NCI-H446 (cell line): ENCODE measurements at places on chromosomes 13 and 19.
A peak's percentile ranks its signal among the peaks of the same experiment; 100 is the strongest.

DNA sequence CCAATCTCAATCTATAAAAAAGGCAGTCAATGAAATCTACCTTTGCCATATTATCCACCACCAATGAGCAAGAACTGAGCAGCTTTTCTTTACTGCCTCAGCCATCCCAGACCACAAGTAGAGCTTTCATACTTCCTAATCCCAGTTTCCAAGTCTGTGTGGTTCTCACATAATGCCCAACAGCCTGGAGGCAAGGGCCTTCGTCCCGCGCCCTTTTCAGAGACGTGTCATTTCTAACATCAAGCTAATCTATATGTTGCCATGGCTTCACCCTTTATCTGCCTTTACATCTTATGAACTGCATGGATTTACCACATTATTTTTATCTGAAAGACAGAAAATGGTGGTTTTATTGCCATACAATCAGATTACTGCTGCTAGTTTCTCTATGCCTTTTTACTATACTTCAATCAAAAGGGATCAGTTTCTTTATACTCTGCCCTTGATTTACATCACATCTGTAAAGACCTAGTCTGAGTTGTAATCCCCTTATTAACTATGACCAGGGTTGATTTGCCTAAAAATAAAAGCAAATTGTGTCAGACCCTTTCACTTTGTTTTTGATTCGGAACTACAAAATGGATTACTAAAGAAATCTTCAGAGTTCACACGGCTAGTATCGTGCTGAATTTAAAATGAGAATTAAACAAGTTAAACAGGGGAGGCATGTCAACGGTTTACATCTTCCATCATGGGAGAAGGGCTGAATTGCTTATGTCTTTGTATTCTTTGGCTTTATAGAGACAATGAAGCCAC is 5.9 kb downstream of the EFNB2 start:
- DNase-seq = no peak

- no peak for DNase-seq
Measured at GRCh38 chr13:110610955-110611595, 4.3 kb upstream of the NAXD start.

DNA sequence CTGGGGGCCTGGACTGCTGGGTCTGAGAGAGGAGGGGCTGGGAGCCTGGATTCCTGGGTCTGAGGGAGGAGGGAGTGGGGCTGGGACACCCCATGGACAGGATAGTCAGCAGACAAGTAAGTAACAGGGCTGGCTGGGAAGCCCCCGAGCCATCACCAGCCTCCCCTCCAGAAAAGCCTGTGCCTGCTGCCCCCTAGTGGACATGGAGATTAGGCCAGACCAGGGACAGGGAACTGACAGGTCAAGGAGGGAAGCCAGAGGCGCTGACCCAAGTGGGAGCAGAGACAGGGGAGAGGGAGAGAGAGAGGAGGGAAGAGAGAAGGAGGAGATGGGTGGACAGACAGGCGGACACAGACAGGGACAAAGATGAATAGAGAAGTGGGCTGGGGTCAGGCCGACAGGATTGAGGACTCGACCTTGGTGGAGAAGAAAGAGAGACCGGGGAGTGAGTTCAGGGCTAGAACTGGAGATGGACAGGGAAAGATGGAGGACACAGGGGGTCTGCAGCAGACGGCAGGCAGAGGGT is 6.7 kb upstream of the ERFL start:
- peak; percentile 63 for DNase-seq

DNA sequence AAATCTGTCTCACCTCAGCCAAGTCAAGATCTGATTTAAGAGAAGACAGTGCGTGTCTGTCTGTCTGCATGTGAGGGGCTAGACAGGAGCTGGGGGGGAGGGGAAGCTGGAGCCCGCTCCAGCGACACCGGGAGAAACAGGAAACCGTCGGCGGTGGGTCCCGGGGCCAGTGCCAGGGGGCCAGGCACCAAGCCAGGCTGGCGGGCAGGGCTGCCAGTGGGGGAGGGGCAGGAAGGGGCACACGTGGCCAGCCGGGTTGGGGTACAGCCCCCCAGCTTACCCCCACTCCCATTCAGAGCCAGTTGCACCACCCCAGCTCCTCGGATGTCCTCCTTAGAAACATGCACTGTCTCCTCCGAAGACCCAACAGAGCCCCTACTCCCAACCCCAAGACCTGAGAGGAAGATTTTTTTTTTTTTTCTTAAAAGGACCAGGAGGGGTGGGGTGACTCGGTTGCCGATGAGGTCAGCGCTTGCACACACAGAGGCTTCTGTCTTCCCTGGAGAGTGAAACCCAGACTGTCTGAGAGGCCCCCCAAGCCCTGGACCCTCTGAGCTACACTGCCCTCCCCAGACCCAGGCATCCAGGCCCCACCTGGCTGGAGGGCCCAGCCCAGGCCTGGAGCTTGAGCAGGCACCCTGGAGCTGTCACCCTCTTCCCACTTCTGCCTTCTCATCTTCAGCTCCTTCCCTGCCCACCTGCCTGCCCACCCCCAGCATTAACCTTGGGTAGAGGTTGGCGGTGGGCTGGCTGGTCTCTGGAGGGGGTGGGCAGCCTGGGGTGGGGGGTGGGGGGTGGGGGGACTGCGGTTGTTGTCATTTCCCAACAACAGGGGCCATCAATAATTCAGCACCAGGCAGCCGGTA is 4.0 kb downstream of the ERF start:
- peak; percentile 41 for DNase-seq

GRCh38 chr19:58429745-58430144 is 10.2 kb downstream of the ZNF132 start:
- DNase-seq = no peak

GRCh38 chr13:78317030-78317429 is 286.3 kb downstream of the POU4F1 start:
- DNase-seq = peak; percentile 41

- no peak for DNase-seq
Measured at GRCh38 chr19:41935760-41936415, 7.6 kb upstream of the ERFL start.

GRCh38 chr19:56973713-56974555 is 133.4 kb upstream of the PEG3 start:
- DNase-seq = no peak

- no peak for DNase-seq
Measured at GRCh38 chr13:59531571-59532091, 632.1 kb downstream of the DIAPH3 start.

DNA sequence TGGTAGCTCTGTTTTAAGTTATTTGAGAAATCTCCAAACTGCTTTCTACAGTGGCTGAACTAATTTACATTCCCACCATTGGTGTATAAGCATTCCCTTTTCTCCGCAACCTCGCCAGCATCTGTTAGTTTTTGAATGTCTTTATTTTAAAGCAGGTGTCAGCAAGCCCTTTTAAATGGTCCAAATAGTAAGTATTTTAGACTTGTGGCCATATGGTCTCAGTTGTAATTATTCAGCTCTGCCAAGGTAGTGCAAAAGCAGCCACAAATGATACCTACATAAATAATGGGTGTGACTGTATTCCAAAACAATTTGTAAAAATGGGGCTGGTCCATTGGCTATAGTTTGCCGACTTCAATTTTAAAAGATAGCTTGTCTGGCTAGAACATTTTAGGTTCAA is 58.7 kb upstream of the TMTC4 start:
- no peak for DNase-seq

- DNase-seq = no peak
Measured at GRCh38 chr19:455031-455705, 5.7 kb downstream of the SHC2 start.

DNA sequence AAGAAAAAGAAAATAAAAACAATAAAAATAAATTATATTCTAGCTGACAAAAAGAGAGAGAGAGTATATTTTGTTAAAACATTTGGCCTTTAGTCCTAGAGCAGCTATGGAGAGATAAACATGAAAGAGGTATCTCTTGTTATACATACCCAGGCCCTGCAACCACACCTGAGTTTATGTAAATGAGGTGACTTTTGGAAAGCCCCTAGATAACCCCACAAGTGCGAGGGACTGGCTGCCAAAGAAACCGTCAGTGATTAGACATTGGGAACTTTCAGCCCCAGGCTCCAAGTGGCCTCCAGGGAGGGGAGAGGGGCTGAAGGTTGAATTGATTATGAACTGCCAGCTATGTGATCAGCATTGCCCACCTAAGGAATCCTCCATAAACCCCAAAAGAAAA is 2.1 kb upstream of the NLRP7 start:
- no peak for DNase-seq

- DNase-seq = peak; percentile 31
Measured at GRCh38 chr19:46745521-46746280, at the start of gene FKRP. FKRP (plus strand) TSS chr19:46746057; CDS start chr19:46755451, 9,394 bp downstream.

GRCh38 chr19:41940731-41941409 is 12.6 kb upstream of the ERFL start:
- no peak for DNase-seq

GRCh38 chr13:46698014-46698413 is 98.9 kb downstream of the ESD start:
- no peak for DNase-seq

GRCh38 chr19:21028969-21029268 is 8.5 kb downstream of the ZNF430 start:
- no peak for DNase-seq

DNA sequence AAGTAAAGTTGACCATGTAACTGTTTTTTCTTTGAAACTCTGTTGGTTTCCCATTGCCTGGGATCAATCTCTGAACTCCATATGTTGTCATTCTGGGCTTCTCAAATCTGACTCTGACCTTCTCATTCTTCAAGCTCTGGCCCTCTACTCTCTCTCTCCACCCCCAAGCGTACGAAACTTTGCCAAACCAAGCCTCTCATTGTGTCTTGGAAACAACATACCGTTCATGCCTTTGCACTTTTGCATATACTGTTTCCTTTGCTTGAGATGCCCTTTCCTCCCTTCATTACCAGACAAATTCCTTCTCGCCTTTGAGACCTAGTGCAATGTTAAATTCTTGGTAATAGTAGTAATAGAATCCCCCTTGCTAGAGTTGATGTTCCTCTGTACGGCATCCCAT is 113.7 kb downstream of the OLFM4 start:
- DNase-seq = no peak

DNA sequence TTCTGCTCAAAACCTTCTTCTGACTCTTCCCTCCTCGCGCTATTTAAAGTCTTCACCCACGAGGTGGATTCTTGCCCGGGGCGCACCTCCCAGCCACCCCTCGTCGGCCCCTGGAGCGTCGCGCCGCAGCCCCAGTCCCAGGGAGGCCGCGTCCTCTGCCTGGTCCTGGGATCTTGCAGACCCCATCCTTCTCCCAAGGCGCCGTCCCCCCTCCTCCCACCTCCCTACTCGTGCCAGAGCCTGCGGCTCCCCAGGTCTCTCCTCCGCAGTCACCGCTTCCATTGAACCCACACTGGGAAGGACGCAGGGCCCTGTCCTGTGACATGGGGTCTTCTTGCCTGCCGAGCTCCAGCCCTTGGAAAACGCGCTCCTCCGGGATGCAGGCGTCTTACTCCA is 486 bp downstream of the ZNF808 start:
- no peak for DNase-seq

DNA sequence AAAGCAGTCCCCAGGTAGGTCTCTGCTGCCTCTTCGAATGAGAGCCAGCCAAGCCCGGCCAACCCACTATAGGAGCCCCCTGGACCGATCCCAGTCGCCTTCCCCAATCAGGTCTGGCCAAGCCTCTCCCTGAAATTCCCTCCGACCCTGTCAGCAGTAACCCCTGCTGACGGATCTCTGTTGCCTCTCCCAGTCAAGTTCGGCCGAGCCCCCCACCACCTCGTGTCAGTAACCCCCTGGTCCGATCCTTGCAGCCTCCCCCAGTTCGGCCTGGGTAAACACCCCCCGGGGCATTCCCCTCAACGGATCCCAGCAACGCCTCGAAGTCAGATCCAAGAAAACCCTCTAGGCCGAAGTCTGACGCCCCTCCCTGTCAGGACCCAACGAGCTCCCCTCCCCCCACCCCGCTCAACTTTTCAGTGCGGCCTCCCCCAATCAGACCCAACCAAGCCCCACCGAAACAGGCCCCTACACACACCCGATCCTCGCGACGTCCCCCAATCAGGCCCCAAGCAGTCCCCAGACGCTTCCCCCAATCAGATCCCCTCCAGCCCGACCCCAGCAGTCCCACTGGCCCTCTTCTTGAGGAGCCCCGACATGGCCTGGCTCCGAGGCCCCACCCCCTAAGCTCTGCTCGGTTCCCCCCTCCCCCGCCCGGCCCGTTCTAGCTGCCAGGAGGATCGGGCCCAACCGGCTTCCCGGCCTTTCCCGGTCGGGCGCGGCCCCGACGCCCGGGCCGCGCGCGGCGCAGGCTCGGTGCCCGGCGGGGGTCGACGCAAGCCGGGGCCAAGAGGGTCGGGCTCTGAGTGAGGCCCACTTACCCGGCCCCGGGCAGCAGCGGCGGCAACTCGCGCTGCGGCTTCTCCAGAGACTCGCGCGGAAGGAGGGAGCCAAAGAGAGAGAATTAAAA is 1.8 kb downstream of the TNPO2 start:
- peak; percentile 73 for DNase-seq

DNA sequence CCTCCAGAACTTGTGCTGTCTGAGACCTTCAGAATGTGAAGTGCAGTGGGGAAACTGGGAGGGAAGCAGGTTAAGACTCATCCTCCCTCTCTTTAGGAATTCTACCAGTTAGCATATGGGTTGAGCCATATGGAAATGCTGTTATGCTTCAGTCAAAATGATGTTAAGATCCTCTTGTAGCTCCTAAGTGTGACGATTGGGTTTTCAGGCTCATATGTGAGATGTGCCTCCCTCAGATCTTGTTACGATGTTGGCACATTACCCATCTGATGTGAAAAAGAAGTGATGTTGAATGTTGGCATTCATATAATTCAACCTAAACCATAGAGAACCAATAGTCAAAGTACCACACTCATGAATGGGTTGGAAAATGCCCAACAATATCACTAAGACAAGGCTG is 67.8 kb upstream of the IPO5 start:
- no peak for DNase-seq

DNA sequence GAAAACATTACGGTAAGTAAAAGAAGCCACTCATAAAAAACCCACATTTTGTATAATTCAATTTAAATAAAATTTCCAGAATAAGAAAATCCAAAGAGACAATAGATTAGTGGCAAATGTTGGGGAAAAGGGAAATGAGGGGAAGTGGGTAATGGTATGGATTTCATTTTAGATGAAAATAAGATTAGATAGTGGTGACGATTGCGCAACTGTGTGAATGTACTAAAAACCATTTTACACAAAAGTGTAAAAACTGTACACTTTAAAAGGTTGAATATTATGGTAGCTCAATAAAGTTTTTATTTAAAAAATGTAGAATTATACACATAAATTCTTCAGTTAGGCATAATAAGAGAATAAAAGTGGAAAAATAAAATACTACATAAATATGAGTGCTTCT is 3.7 kb downstream of the MBD3L1 start:
- DNase-seq = no peak

GRCh38 chr13:21130116-21130515 is 46.2 kb downstream of the SKA3 start:
- DNase-seq = no peak

DNA sequence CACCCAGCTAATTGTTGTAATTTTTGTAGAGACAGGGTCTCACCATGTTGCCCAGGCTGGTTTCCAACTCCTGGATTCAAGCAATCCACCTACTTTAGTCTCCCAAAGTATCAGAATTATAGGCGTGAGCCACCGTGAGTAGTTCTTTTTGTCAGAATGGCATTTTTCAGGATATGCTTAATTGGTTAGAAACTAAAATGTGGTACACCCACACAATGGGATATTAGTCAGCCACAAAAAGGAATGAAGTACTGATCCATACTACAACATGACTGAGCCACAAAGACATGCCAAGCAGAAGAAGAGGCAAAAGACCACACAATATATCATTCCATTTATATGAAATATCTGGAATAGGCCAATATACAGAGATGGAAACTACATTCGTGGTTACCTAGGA is 41.7 kb upstream of the MAP3K10 start:
- no peak for DNase-seq
